ENCODE measurements at places on chromosomes 13 and 19.

DNA sequence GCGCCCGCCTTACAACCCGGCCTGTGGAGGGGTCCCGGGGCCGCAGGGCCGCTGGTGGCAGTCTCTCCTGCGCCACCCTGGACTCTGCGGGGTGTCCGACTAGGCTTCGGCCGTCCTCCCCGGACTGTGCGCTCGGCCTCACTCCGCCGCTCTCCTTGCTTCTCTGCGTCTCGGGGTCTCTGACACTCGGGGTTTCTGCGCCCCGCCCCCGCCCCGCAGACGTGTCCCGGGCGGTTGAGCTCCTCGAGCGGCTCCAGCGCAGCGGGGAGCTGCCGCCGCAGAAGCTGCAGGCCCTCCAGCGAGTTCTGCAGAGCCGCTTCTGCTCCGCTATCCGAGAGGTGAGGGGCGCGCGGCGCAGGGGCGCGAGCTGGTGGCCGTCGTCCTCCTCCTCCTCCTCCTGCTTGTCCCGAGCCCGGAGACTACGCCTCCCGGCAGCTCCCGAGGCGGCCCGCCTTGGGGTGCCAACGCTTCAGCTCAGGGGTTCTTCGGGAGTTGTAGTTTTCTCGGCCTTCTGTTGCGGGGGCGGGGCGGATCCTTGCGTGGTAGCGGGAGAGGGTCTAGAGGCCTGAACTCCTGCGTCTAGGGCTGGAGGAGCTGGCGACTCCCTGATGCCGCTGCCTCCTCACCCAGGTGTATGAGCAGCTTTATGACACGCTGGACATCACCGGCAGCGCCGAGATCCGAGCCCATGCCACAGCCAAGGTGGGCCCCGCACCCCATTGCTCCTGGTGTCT is 627 bp downstream of the LIN7B start:
- peak; percentile 83 for DNase-seq

GRCh38 chr19:14322889-14323463 is 58.3 kb upstream of the ADGRE5 start:
- no peak for DNase-seq

DNA sequence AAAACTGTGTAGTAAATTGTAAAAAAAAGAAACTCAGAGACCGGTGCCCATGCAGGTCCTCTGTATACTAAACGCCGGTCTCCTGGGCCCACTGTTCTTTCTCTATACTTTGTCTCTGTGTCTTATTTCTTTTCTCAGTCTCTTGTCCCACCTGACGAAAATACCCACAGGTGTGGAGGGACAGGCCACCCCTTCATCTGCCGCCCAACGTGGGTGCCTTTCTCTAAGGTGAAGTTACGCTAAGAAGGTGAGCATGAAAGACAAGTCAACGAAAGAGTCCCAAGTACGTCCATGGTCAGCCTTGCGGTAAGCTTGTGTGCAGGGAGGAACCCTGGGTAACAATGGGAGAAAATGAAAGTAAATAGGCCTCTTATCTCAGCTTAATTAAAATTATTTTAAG is 48.0 kb upstream of the WASF3 start:
- DNase-seq = peak; percentile 50

- no peak for DNase-seq
Observed at GRCh38 chr19:16603090-16603489, 24.9 kb downstream of the MED26 start.

- peak; percentile 64 for DNase-seq
Observed at GRCh38 chr19:660793-661426, 2.1 kb downstream of the RNF126 start.

- DNase-seq = no peak
Observed at GRCh38 chr13:84658491-84659358, 776.5 kb upstream of the SLITRK1 start.
